ENCODE measurements at places on chromosomes 6 and 20. TPM values are rescaled to one million over a fixed set of nuclear protein-coding genes. Genes with fewer than 3 reads are reported as not detected.
A peak's percentile ranks its signal among the peaks of the same experiment; 100 is the strongest.

DNA sequence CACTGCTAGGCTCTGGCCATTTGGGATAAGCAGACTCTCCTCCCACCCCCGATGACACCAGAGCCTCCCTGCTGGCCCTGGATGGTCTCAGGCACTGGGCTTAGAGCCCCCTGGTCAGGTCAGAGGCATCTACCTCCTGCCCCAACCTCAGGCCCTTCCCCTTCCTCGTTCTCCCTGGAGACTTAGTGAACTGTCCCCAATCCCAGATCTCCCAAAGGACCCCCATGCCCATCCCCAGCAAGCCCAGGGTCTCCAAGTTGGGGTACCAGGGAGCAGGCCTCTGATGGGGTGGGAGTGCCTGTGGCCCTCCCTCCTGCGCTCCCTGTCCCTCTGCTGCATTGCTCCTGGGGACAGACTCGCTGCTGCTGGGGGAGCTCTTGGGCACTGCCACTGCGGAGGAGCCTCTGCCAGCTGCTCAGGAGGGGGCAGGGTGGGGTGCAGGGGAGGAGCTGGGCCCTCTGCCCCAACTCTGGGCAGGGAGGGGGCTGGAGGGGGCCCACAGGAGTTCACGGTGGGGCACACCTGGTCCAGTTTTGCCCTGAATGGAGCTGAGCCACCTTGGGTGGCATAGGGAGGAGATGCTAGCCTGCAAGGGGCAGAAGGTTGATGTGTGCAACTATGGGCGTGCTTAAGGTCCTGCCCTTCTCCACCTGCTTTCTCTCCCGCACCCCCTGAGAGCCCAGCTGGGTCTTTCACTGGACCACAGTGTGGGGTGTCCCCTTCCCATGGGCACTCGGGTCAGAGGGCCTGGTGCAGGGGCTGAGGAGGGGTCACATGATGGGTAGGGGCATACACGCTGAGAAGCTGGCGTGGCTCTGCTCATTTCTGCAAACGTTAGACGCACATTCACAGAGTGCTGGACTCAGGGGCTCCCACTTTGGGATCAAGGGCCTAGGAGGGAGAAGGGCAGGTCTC lies 40.4 kb downstream of the SPDEF start:
- no peaks in the 10 kb centered on the region for H3K27me3 ChIP-seq
- DNase-seq, result no peak
- H3K27ac ChIP-seq, result no peak overlapping the region

GRCh38 chr6:93079061-93079460 lies 340.3 kb downstream of the EPHA7 start:
- H3K27ac ChIP-seq, result no peak overlapping the region
- no peak for DNase-seq
- no peak overlapping the region for H3K4me3 ChIP-seq
- H3K27me3 ChIP-seq, result no peaks in the 10 kb centered on the region
- no peaks in the 10 kb centered on the region for H3K4me1 ChIP-seq

- no peaks in the 10 kb centered on the region for H3K27me3 ChIP-seq
- H3K27ac ChIP-seq, result no peak overlapping the region
- H3K36me3 ChIP-seq, result no peaks in the 10 kb centered on the region
- no peak overlapping the region for H3K4me3 ChIP-seq
- DNase-seq, result no peak
Observed at GRCh38 chr6:124795643-124796463, 166.4 kb upstream of the RNF217 start.

DNA sequence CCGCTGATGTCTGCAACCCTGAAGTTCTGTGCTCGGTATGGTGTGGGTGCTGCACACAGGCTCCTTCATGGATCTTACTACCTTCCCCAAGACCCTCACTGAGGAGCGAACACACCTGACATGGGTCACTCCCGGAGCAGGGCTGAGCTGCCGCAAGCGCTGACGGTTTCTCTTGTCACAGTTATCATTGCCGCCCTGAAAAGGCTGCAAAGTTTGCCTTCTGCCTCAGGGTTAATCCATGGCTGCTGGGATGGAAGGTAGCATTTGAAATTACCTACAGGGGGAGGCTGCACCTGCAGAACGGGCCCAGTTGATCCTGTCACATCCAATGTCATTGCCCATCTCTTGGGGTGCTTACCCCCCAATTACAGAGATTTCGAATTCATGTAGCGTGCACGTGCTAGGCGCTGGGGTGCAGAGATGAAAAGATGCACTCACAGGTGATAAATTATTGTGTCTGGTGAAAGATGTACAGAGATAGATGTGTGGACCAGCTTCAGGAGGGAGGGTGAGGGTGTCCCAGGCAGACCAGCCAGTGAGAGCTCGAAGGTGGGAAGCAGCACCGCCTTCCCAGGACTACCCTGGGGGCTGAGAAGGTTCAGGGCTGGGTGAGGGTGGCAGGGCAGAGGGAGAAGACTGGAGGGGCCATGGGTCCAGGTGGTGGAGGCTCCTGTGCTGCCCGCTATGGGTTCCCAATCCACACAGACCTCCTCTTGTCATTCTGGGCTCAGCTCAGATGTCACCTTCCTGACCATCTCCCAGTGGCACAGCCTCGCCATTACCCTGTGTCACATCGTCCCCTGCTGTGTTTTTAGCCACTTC lies 120.1 kb downstream of the SYCP2 start:
- no peak overlapping the region for H3K4me3 ChIP-seq
- H3K36me3 ChIP-seq, result no peaks in the 10 kb centered on the region
- H3K4me1 ChIP-seq, result no peaks in the 10 kb centered on the region
- no peak overlapping the region for H3K27ac ChIP-seq

GRCh38 chr6:143902827-143903226 lies 38.6 kb downstream of the ZC2HC1B start:
- no peak overlapping the region for H3K27ac ChIP-seq
- no peaks in the 10 kb centered on the region for H3K4me1 ChIP-seq
- DNase-seq, result no peak
- no peaks in the 10 kb centered on the region for H3K27me3 ChIP-seq

DNA sequence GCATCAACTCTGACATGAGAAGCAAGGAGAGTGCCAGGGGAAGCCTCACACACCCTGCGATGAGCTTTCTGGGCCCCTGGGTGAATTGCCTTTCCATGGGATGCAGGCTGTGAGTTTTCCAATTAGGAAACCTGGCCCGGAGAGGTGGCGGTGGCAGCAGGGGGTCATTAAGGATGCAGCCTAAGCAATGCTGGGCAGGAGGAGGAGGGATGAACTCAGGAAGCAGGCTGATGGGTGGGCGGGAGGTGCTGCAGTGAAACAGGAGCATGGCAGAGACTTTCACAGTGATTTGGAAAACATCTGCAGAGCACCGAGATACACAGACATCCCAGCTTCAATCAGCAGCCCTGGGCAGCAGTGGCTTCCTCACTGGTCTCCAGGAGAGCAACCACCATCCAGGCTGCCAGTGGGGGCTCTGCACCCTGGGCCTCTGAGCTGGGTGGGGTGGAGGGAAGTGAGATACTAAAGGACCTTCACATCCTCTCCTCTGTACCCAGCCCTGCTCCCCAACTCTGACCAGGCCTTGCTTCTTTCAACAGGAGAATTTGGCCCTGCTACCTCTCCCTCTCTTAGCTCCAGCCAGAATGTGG lies 44.9 kb downstream of the LRFN2 start:
- DNase-seq, result no peak
- H3K27me3 ChIP-seq, result no peaks in the 10 kb centered on the region
- H3K36me3 ChIP-seq, result no peaks in the 10 kb centered on the region
- H3K4me3 ChIP-seq, result no peak overlapping the region

DNA sequence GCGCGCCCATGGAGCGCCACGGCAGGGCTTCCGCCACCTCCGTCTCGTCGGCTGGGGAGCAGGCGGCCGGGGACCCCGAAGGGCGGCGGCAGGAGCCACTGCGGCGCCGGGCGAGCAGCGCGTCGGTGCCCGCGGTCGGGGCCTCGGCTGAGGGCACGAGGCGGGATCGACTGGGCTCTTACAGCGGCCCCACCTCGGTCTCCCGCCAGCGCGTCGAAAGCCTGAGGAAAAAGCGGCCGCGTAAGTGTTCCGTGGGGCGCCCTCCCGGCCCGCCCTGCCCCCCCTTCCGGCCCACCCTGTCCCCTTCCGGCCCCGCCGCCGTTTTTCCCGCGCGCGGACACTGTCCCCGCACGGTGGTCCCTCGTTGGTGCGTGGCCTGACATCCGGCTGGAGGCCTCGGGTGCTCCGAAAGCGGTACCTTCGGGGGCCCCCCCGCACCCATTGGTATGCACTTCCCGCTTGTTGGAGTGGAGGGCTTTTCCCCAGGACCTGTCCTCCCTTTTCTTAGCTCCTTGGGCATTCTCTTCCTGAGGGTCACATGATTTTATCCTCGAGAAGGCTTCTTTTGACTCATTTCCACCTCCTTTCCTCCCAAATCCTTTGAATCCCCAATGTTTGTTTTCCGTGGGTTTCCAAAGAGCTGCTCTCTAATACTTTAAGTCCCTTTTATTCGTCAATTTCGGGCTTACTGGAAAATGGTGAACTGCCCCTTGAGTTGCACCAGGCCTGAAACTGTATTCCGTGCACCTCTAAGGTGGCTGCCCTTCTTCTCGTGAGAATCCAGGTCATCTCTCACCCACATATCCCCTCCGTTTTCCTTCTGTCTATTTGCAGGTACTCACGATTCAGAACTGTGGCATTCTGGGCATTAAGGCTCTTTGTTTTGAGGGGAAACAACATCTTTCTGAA lies 556 bp downstream of the PANK2 start:
- no peaks in the 10 kb centered on the region for H3K27me3 ChIP-seq
- H3K4me3 ChIP-seq, result peak overlapping the region; percentile 91
- H3K36me3 ChIP-seq, result no peaks in the 10 kb centered on the region
- DNase-seq, result peak; percentile 63
- peak overlapping the region; percentile 94 for H3K27ac ChIP-seq
- H3K4me1 ChIP-seq, result peaks cover 11% of the 10 kb centered on the region

Gene TBC1D7
- 23.3 TPM for total RNA-seq

Measured in colonic mucosa (tissue), 4 donors.